ENCODE measurements at places on chromosomes 2 and 18. TPM values are rescaled to one million over a fixed set of nuclear protein-coding genes. Genes with fewer than 3 reads are reported as not detected.

DNA sequence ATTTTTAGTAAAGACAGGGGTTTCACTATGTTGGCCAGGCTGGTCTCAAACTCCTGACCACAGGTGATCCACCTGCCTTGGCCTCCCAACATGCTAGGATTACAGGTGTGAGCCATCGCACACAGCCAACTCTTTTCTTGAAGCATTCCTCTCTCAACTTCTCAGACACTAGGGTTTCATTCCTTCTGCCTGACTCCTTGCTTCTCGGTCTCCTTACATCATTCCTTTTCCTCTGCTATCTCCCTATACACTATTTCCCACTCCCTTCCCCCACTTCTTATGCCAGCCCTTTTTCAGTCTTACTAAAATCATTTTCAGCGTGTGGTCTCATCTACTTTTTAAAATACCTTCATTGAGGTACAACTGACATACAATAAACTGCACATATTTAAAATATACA lies 6.1 kb downstream of the SOS1 start:
- H3K4me1 ChIP-seq, result peaks cover 22% of the 10 kb centered on the region
- no peak overlapping the region for H3K4me3 ChIP-seq
- no peak for DNase-seq
- H3K27ac ChIP-seq, result no peak overlapping the region
- no peaks in the 10 kb centered on the region for H3K36me3 ChIP-seq
- H3K27me3 ChIP-seq, result no peaks in the 10 kb centered on the region

- no peak overlapping the region for H3K27ac ChIP-seq
- H3K4me1 ChIP-seq, result no peaks in the 10 kb centered on the region
Measured at GRCh38 chr2:180742801-180743200, 237.6 kb upstream of the UBE2E3 start.

The CTAGE1 gene
- not detected for total RNA-seq

GRCh38 chr2:149903626-149904025 lies 316.1 kb upstream of the MMADHC start:
- no peak overlapping the region for H3K4me3 ChIP-seq
- no peaks in the 10 kb centered on the region for H3K4me1 ChIP-seq
- no peak overlapping the region for H3K27ac ChIP-seq
- no peaks in the 10 kb centered on the region for H3K36me3 ChIP-seq
- no peak for DNase-seq

DNA sequence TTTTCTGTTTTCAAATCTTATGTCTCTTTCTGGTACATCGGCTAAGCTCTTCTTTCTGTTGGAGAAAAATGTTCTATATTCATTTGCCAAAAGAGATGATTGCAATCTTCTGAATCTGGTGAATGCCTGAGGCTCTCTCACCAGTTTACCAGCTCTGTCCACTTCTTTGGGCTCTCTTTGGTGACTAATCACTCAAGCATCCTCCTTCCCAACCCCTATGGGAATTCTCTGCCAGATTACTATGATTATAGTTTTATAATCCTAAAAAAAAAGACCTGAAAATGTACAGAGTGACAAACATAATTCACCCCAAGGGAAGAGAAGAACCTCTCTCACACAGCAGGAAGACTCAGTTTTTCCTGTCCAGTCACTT lies 187.3 kb downstream of the CAMKMT start:
- H3K4me3 ChIP-seq, result no peak overlapping the region
- no peak for DNase-seq
- no peaks in the 10 kb centered on the region for H3K27me3 ChIP-seq

DNA sequence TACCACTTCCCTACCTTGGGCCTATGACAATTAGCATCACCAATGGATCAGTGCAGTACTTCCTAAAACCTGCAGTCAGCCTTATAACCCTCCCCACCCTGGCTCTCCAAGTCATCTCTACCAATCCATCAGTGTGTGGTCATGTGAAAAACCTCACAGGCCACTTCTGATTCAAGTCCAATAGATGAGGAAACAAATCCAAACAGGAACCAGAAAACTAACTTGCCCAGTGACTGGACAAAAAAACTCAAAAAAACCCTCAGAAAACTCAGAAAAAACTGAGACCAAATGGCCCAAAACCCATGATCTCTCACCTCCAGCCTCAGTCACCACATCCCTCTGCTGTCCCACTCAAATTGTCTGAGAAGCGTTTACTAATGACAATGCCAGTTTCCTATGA lies 43.3 kb downstream of the TGFA start:
- no peak overlapping the region for H3K4me3 ChIP-seq
- H3K36me3 ChIP-seq, result no peaks in the 10 kb centered on the region
- H3K27ac ChIP-seq, result peak overlapping the region; percentile 67
- peaks cover 29% of the 10 kb centered on the region for H3K4me1 ChIP-seq
- H3K27me3 ChIP-seq, result no peaks in the 10 kb centered on the region
- no peak for DNase-seq

GRCh38 chr2:123644053-123644452 lies 381.0 kb upstream of the CNTNAP5 start:
- H3K4me1 ChIP-seq, result no peaks in the 10 kb centered on the region
- no peak for DNase-seq
- H3K4me3 ChIP-seq, result no peak overlapping the region
- H3K27ac ChIP-seq, result no peak overlapping the region

The ZNF385B gene
- total RNA-seq, result under 0.01 TPM

- no peak overlapping the region for H3K27ac ChIP-seq
- DNase-seq, result peak; percentile 13
- no peaks in the 10 kb centered on the region for H3K4me1 ChIP-seq
- no peaks in the 10 kb centered on the region for H3K27me3 ChIP-seq
- H3K4me3 ChIP-seq, result no peak overlapping the region
Measured at GRCh38 chr18:48749768-48750167, 201.0 kb downstream of the SMAD7 start.

The SCN7A gene
- 7.8 TPM for total RNA-seq

DNA sequence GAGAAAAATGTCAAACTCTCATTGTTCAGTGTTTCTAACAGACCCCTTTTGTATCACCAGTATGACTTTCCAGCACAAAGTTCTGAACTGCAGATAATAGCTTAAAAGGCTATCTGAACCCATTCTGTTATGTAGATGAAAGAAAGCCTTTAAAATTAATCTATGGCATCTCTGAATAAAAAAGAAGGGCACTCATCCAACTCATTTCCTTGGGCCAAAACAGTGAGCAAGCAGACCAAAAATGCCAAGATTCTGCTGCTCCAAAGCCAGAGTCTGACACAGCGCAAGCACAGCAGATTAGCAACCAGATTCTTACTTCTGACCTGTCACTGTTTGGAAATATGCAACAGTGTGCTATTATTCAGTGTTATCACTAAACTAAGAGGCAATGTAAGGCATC lies 22.6 kb upstream of the ITGA6 start:
- no peak for DNase-seq
- peaks cover 9% of the 10 kb centered on the region for H3K4me1 ChIP-seq
- H3K36me3 ChIP-seq, result no peaks in the 10 kb centered on the region
- peak overlapping the region; percentile 11 for H3K27ac ChIP-seq
- H3K4me3 ChIP-seq, result no peak overlapping the region

DNA sequence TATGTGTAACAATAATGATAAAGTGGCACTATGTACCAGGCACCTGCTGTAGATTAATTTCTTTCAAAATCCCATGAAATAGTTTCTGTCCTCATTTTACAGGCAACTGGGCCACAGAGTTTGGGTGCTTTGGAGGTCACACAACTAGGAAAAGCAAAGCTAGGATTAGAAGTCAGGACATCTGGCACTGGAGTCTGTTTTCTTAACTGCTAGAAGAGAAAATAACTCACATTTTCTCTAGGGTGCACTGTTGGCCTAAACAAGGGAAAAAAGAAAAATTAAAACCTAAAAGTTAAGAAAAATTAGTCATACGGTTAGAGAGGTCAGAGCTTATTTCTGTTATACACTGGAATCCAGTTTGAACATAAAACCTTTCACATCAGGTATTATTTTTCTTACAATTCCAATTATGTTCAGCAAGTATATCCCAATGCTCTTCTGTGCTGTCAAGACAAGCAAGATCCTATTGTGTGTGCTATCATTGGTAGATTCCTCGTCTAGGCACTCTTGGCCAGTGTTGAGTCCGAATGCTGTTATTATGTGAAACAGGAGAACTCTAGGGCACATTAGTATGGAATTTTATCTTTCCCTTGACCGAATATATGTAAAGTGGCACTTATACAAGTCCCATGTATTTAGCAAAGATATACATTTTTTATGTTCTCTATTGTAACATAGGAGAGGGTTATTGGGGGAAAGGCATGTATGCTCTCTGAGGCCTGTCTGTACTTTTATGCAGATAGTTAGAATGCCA lies 1.5 kb upstream of the OSGEPL1 start:
- H3K36me3 ChIP-seq, result no peaks in the 10 kb centered on the region
- H3K4me3 ChIP-seq, result no peak overlapping the region
- no peaks in the 10 kb centered on the region for H3K27me3 ChIP-seq
- no peak for DNase-seq

The MARCHF4 gene
- total RNA-seq, result 0.52 TPM

The LINC00305 gene
- not detected for total RNA-seq
